Nephron progenitor cell (in vitro differentiated cells): ENCODE measurements at places on chromosomes 3 and 15.

DNA sequence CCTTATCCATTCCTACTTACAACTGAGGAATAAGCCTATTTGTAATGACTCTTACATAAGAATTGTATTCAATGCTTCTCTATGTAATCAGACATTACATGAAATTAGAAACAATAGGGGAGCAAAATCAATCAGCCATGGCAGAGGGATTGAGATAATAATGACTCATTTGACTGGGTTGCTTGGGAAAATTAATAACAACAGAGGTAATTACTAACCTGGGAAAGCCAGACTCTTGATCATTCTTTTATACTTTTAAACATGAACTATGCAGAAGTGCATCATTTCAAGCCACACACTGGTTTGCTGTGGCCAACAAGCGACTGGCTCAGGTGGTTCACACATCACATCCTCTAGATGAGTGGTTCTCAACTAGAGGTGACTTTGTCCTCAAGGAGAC lies 126.3 kb upstream of the CRBN start:
- no peak for DNase-seq

- DNase-seq = no peak
Observed at GRCh38 chr3:146550743-146551510, 6.5 kb upstream of the PLSCR1 start.

GRCh38 chr3:191412759-191413158 lies 48.2 kb upstream of the PYDC2 start:
- no peak for DNase-seq

GRCh38 chr15:43218908-43219706 lies 1.7 kb downstream of the EPB42 start:
- peak; percentile 52 for DNase-seq

DNA sequence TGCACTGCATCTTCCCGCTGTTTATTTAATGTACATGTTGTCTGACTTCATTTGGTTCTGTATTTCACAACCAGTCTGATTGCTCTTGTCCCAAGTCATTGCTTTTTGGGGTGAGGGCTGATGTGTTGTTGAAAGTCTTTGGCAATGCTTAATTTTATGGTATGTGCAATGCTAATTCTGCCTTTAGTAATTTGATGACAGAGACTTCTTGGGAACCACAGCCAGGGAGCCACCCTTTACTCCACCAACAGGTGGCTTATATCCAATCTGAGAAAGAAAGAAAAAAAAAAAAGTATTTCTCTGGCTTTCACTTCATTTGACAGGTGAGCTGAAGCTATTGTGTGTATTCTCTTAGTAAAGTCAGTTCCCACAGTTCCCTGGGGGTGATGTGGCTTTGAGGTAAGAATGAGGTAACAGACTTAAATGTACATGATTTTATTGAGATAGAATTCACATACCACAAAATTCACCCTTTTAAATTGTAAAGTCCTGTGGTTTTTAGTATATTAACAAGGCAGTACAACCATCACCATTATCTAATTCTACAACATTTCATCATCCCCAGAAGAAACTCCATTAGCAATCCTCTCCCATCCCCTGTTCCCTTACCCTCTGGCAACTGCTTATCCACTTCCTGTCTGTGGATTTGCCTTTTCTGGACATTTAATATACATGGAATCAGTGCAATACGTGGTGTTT lies 97.3 kb downstream of the SLCO3A1 start:
- no peak for DNase-seq
